Amygdala (tissue), 56 donors: ENCODE measurements at places on chromosomes 13 and 19.

GRCh38 chr13:26688980-26689379 lies 71.6 kb downstream of the GPR12 start:
- no peak for DNase-seq

- no peak for DNase-seq
Observed at GRCh38 chr13:98480915-98481877, 95.7 kb downstream of the STK24 start.

- DNase-seq = no peak
Observed at GRCh38 chr19:305240-306150, 14.3 kb upstream of the PLPP2 start.

- DNase-seq = no peak
Observed at GRCh38 chr19:18501351-18501750, 20.5 kb downstream of the ELL start.

DNA sequence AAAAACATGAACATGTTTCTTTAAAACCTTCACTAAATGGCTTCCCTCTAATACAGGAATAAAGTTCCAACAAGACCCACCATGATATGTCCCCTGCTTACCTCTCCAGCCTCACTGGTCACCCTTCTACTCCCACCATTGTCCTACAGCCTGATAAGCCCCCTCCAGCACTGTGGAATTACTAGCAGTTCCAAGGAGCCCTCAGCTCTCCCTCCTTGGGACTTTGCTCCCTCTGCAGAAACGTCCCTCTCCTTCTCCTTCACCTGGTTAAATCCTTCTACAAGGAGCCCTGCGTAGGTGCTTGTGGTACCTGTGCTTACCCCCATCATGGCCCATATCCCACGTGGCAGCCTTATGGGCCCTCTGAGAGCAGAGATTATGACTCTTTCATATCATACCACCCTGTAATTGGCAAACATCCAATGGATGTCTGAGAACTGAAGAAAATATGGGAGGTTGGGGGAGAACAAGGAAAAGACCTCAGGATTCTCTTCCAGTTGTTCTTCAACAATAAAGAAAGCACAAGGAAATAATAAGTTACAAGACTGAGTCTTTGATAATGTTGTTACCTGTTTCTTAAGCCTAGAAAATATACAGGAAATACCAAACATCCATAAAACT lies 26.1 kb upstream of the DOCK9 start:
- no peak for DNase-seq

DNA sequence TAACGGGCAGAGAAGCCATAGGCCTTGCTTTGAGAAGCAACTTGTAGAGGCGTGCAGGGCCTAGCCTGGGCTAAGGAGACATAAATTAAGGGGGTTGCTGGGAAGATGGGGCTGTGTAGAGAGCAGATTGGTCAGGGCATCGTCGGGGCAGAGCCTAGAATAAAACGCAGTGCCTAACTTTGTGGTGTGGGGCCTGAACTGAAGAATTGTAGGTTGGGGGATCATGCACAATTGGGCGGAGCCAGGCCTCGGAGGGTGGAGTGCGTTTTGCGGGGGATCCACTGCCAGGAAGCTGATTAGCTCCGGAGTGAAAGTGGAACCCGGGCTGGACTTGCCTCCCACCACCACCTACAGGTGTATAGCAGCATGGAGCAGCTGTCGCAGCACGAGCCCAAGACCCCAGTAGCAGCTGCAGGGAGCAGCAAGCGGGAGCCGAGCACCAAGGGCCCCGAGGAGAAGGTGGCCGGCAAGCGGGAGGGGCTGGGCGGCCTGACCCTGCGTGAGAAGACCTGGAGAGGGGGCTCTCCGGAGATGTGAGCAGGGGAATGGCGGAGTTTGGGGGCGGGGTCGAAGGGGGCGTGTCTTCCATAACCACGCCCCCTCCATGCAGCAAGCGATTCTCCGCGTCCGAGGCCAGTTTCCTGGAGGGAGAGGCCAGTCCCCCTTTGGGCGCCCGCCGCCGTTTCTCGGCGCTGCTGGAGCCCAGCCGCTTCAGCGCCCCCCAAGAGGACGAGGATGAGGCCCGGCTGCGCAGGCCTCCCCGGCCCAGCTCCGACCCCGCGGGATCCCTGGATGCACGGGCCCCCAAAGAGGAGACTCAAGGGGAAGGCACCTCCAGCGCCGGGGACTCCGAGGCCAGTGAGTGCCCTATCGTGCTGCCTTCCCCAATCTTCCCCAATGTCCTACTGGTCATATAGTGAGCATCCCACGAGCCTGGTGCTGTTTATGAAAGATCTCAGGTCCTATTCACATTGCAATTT lies 13.8 kb downstream of the DNASE2 start:
- no peak for DNase-seq
